ENCODE measurements at places on chromosomes 7 and 10.

- no peak for DNase-seq
Measured at GRCh38 chr10:13404305-13404759, 56.2 kb upstream of the SEPHS1 start.

DNA sequence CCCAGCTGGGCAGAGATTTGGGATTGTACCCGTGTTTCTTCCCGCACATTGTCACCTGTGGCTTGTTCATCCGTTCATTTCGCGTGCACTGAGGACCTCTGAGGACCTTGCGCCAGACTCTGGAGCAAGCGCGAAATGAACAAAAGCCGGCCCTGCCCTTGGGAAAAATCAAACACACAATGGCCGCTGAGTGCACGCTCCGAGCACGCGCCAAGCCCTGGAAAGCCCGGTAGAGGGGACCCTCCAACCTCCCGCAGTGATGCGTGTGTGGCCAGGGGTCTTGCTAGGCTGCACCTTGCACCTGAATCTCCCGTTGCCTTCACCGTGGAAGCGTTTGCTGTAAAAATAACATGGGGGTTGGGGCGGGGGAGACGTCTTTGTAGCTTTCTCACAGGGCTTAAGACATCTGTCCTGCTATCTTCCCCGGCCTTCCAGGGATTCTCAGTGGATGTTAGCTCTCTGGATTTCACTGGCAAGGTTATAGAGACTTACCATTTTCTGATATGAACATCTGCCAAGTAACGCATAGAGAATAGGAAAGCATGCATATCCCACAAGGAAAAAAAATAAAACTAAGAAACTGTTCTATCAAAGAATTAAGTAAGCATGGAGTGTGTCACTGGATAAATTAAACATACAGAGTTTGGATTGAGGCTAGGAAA lies 37.3 kb downstream of the ZNF777 start:
- DNase-seq, result no peak

DNA sequence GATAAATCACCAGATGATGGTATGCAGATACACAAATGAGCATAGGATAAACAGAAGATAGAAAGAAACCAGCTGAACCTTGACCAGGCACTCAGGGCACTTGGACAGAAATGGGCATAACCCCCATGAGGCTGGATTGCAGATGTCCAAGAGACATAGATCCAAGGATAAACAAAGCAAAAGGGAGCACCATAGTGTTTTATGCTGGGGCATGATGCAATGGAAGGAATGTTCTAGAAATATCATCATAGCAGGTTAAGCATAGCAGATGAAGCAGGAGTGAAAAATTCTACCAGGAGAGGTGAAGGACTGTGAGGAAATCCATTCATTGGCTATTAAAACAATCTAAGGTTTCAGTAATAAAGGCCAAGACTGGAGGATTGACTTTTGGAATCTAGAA lies 70.5 kb upstream of the TES start:
- no peak for DNase-seq

DNA sequence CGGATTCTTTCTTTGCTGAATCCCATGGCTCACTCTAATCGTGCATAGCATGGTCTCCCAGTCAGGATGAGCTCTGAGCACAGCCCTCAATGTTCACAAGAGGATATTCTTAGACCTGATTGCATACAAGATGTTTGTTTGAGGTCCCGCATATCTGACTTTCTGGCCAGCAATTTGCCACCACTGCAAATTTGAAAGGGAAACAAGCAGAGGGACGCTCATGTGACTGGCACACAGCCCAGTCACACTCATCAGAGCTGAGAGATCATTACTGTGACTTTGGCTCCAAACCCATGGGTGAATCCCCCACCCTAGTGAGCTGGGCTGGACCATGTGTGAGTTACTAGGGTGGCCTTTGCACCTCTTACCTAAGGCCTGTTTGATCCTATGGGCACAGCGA lies 9.9 kb downstream of the TAS2R41 start:
- no peak for DNase-seq

GRCh38 chr7:121428855-121429489 lies 32.9 kb upstream of the FAM3C start:
- no peak for DNase-seq

DNA sequence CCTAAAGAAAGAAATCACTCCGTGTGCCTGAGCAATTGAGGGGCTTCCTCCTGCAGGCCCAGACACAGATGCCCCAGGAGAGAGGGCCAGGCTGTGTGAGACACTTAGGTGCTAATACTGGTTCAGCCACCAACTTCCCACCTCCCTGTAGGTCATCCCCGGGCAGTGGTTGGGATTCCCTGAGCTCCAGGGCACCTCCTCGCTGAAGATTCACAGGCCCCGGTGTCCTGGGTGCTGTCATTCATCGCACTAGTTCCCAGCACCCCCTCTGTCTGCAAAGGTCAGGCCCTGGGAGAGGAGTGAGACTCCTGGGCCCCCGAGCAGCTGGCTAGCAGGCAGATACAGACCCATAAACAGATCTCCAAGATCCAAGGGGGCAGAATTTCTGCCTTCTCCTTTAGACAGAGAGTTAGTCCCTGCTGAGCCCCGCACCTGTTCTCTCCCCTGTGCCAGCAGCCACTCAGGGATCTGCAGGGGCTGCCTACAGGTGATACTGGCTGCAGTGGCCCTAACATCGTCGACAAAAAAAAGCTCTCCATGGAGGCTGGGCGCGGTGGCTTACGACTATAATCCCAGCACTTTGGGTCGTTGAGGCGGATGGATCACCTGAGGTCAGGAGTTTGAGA lies 38.2 kb upstream of the GTF2I start:
- DNase-seq, result no peak

DNA sequence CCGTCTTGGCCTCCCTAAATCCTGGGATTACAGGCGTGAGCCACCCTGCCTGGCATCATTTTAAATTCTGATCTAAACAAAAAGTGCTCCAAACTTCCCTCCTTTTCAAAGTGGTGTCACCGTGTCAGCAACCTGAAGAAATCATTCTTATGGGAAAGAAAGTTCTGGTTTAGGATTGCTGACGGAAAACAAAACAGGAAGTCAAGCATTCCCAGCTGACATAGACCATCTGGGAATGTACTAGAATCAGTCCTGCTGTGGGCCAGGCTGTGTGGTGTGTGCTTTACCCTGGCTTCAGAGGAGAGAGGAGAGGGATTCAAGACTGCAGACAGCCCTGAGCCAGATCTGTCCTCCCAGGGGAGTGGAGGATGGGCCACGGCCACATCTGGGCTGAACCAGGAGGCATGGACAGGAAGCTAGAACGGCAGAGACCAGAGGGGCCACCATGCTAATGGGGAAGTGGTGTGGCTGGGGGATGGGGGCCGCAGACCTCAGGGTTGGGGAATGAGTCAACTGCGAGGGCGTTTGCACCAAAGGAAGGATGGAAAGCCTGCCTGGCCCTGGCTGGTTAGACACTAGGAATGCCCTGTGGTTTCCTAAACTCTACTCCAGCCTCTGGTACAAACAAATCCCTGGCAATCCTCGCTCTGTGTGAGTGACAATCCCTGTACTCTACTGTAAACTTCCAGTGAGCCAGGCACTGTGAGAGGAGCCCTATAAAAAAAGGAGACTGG lies 16.7 kb upstream of the CLIP2 start:
- DNase-seq, result no peak

DNA sequence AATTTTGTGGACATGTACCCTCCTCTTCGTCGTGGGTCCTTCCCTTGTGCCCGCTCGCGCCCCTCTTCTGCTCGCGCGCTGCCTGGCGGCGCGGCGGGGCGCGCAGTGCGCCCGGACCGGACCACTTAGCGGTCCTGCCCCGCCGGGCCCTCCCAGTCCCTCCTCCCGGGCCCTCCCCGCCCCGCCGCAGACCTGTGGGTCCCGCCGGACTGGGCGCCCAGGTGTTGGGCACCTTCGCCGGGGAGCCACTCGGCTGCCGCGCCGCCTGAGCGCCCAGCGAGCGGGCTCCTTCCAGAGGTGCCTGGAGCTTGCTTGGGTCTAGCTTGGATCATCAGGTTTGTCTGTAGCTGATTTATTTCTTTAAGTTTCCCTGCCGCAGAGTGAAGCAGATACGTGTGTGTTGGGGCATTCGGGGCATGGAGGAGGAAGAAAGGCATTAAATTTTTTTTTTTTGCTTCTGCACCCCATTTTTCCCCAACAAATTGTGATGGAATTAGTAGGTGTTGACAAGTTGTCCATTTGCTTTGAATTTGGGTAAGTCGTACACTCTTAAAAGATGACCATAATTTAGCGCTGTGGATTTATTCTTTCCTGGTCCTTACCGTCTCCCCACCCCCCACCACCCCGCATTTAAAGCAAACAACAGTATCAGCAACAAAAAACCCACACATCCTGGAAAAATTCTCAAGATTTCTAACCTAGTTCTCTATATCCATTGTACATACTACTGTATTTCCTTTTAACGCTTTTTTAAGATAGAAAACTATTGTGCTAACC lies 905 bp downstream of the C1GALT1 start:
- peak; percentile 48 for DNase-seq

GRCh38 chr7:77269360-77270093 lies 69.9 kb upstream of the FGL2 start:
- DNase-seq, result no peak

Measured in effector memory CD4-positive, alpha-beta T cell (primary cell).